ENCODE measurements at places on chromosomes 13 and 19.

GRCh38 chr19:48395170-48395455, 1.6 kb downstream of the GRIN2D start:
- DNase-seq, result no peak

- no peak for DNase-seq
Measured at GRCh38 chr13:112434937-112435523, 58.9 kb downstream of the SPACA7 start.

DNA sequence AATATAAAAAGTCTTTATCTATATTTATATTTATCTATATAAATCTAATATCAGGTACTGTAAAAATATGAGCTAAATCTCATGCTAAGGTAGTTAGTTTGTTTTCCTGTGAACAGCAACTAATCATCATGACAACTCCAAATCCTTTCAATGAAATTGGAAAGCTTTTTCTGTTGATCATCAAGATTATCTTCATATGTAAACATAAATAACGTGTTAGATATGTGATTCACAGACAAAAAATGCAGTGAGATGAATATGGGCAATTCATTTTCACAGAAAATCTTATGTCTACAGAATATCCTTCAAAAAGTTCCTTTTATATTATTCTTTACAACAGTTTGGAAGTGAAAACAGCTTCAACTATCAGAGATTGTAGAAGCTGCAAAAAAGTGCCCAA, 41.7 kb upstream of the EEF1AKMT1 start:
- DNase-seq, result no peak

DNA sequence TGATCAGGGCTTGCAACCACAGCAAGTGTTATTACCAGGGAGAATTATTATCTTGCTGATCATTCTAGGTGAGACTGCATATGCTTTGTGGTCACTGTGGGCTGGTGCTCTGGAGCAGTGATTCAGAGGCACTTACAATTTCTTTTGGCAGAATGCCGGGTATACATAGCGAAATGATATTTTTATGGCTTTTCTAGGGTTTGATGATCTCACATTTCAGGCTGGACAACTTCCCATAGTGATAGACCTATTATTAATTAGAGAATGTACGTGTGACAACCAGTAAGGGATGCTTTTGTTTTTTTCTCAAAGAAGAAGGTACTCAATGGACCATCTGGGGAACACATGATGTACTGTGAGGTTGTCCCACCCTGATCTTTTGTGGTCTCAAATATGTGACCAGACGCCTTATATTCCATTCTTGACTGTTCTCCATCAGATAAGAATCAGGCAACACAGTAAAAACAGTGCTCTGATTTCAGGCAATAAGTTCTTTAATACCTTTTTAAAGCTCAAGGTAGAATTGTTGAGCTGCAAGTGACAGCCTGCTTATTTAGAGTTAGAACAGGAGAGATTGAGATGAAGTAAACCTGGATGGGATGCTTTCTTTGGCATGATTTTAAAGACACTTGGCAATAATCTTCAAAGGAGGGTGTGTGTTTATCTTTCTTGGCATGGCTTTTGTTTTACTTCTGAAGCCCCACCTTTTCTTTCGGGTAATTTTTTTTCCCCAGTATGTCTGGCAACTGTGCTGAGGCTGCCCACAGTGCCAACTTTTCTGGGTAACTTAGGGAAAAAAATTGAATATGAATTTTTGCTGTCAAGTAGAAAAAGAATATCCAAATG, 27.4 kb upstream of the SCEL start:
- no peak for DNase-seq

Measured in activated CD4-positive, alpha-beta T cell treated with anti-CD3 and anti-CD28 coated beads, Interleukin-2, amount 50 U/mL, for 16 hours (primary cell).